Memory B cell (primary cell): ENCODE measurements at places on chromosomes 1 and 21.
A peak's percentile ranks its signal among the peaks of the same experiment; 100 is the strongest.

GRCh38 chr1:202013603-202014002 lies 3.2 kb downstream of the ELF3 start:
- no peak for DNase-seq

DNA sequence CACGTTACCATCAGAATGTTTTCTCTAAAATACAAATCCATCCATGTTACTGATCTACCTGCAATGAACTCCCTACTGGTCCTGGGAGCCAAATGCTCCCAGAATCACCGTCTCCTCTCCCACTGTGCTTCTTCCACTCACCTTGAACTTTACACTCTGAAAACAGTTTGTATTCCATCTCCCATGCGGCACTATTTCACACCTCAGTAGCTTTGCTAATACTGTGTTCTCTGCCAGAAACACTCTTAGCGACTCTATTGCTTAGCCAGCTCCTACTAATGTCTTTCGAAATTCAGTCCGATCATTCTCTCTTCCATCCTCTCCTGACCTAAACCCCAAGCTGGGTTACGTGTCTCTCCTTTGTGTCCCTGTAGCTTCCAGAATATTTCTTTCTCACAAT lies 284.4 kb upstream of the DUSP10 start:
- DNase-seq = no peak

GRCh38 chr21:39217356-39218081 lies 34.3 kb upstream of the PSMG1 start:
- DNase-seq = no peak

- DNase-seq = no peak
Measured at GRCh38 chr1:66381621-66382275, 152.2 kb upstream of the SGIP1 start.

GRCh38 chr1:204714194-204714860 lies 28.8 kb upstream of the LRRN2 start:
- no peak for DNase-seq

GRCh38 chr1:239274242-239274830 lies 112.0 kb upstream of the CHRM3 start:
- DNase-seq = no peak

DNA sequence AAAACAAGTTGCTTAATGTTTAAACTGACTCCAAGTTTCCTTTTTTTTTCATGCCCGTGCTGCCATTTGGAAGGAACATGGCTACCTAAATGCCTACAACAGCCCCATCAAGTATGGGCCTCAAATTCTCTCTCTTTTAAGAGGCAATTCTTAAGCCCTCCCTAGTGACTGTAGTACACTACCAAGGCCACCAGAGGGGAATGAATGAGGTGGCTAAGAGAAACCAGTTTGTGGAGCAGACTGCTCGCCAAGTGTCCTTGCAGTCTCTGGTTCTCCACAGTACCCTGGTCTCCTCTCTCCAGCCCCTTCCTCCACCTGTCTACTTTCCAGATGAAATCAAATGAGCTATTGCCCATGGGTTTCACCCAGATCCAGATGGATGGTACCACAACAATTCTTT lies 1809.6 kb downstream of the BRINP3 start:
- no peak for DNase-seq

- no peak for DNase-seq
Measured at GRCh38 chr1:70324683-70325082, 29.8 kb downstream of the ANKRD13C start.

DNA sequence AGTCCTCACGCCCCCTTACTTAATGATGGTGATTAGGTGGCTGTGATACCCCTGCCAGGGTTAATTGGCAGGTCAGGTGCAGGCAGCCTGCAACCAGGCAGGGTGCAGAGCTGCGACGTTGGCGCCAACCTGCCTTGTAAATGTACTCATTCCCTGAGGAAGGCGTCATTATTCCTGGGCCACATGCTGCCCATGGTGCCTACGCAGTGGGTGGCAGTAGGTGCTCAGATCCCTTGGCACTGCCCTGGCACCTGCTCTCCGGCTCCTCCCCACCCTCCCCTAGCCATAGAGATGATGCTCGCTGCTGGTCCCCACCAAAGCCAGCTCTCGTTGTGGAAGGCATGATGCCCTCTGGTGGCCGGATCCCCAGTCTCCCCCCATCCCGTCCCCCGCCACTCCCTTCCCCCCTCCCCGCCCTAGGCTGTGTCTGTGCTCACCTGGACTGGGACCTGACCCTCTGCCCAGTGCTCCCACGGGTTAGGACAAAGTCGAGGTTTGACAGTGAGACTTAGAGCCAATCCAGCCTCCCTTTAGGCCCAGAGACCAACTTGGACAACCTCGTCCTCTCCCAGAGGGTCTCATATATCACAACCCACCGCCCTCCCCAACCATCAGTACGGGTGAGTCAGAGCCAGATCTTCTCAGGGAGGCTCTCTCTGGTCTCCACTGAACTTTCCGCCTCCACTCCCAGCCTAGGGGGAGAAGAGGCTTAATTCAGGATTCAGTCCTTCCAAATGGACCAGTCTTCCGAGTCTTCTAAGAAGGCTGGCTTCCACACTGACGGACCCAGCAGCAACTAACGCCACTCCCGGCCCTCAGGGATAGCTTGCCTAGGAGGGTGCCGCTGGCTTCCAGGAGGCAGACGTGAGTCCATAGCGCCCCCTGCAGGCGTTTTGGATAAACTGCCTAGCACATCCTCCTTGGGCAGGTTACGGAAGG lies 5.7 kb downstream of the KRTCAP2 start:
- DNase-seq = peak; percentile 87

GRCh38 chr1:145891587-145892485 lies 6.2 kb upstream of the ANKRD35 start:
- peak; percentile 40 for DNase-seq

DNA sequence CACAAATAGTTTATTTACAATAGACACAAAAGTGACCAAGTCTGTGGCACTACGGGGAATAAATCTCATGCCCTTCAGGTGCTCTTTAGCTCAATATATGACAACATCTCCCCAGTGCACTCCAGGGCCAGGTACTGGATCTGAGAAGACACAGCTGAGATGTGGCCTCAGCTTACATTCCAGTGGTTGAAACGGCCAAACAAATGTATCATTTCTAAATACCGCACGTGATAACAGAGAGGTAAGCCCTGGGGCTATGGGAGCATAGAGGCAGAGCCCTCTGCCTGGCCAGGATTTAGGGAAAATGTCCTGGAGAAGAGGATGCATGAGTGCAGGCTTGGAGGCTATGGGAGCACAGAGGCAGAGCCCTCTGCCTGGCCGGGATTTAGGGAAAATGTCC lies 630.5 kb downstream of the SMYD3 start:
- no peak for DNase-seq

- no peak for DNase-seq
Measured at GRCh38 chr1:233197940-233198339, 97.6 kb downstream of the PCNX2 start.

- DNase-seq = no peak
Measured at GRCh38 chr1:115668579-115668978, 26.8 kb downstream of the VANGL1 start.

DNA sequence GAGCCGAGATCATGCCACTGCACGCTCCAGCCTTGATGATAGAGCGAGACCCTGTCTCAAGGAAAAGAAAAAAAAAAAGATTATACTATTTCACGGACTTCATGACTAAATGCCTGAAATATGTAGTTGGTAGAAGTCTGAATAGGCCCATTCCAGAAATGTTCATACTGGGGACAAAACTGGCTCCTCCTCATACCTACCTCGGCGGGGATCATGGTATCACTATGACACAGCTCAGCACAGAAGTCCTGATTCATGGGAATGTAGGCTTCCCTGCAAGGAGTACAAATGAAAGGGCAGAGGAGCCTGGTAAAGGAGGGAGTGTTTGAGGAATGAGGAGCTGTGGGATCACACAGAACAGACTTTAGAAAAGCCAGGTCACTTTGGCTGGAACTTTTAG lies 5.0 kb downstream of the SPATA46 start:
- no peak for DNase-seq

DNA sequence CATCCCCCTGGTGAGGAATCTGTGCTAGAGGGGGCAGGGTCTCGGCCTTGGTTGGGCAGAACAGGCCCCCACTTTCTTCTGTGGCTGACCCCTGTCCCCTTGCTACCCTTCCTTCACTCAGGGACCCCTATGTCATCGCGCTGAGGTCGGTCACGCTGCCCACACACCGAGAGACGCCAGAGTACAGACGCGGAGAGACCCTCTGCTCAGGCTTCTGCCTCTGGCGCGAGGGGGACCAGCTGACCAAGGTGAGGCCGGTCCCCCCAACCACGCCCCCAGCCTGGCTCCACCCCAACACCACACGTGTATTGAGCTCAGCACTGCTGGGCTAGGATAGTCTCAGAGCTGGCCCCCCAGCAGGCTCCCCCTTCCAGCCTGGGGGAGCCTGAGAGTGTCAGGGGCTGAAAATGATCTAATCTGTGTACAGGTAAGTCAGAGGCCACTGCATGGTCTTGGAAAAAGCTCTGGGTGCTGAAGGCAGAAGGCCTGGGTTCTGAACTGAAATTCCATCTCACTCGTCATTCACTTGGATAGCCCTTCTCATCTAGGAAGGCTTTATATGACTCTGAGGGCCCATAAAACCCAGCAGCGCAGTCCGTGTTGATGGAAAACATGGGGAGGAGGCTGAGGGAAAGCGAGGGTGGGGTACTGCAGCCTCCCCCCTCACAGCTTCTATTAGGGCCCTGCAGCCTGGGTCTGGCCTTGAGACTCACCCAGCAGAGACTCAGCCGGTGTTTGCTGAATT lies 15.3 kb downstream of the FAM151A start:
- DNase-seq = no peak

GRCh38 chr1:30914587-30914922 lies 6.0 kb upstream of the SDC3 start:
- no peak for DNase-seq
